ENCODE measurements at places on chromosomes 5 and 9.
A peak's percentile ranks its signal among the peaks of the same experiment; 100 is the strongest.

GRCh38 chr9:93280661-93281259, 96.8 kb downstream of the WNK2 start:
- no peak for DNase-seq

DNA sequence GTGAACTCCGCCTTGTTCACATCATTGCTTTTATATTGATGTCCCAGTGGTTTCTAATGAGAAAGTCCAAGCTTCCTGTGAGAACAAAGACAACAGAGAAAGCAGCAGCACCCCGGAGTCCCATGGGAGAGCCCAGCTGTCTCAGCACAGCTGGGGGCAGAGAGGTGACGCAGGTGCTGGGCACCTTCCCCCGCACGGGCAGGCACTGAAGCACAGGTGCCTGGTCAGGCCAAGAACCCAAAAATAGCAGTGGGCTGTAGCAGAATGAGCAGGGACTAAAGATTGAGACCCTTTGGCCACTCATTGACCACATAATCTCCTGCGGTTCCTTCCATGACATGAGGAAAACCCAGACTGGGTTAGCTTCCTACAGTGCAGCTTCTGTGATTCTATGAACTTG, 18.8 kb downstream of the SRD5A1 start:
- DNase-seq, result no peak

GRCh38 chr5:151151793-151152192, 5.8 kb downstream of the ANXA6 start:
- peak; percentile 72 for DNase-seq

DNA sequence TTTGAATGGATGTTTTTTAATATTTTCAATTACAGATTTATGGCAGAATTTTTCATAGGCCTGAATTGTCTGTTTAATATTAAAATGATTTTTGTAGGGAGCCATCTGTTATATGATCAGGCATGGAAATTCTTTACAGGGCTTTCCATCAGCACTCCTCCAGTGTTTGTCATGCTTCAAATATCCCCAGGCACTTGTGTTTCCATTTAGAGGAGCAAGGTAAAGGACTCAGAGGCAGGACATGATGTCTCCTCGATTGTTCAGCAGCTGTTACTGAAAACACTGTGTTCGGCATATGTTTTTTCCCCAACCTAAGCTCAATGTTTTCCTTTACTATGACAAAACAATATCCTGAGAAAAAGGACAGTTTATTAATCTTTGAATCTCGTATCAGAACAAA, 172.3 kb upstream of the RFX3 start:
- DNase-seq, result no peak

GRCh38 chr5:157222506-157223230, 42.0 kb downstream of the ITK start:
- peak; percentile 66 for DNase-seq

DNA sequence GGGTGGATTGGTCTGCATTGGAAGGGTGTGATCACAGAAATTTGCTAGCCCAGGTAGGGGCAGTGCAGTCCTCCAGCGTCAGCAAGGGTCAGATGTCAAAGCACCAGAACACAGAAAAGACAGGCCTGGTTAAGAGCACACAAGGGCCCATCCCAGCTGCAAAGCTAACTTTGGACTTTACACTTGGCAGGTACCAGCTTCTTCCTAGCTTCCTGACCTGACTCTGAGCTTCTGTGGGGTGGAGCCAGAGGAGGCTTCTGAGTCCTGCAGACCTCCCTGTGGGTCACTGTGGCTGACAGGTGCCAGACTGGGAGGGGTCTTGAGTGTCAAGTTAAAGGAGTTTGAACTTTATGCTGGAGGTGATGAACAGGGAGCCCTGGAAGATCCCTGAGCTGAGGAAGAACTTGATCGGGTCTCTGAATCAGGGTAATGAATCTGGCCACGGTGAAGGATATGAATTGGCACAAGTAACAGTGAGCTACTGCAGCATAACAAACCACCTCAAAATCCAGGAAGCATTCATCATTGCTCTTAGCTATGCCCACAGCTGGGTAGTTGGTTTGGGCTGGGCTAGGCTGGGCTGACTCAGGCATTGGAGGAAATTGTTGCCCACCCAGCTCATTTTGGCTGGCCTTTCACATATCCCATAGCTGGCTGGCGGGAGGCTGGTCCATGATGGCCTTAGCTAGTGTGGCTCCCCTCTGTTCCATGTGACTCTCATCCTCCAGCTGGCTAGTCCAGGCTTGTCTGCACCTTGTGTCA, 63.4 kb downstream of the BARX1 start:
- no peak for DNase-seq

DNA sequence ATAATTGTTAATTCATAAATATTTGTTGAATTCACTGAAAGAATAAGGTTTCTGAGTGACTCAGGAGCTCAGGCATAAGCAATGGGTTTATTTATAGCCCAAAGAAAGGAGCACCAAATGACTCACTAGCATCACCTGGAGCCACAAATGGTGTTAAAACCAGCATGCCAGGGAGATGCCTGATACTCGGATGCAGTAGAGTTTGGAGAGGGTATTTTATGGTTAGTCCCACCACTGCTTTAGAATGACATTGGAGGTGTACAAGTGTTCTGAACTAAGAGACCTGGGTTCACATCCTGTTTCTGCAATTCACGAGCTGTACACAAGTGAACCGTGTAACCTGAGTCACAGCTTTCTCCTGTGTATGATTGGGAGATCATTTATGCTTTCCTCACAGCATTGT, 25.2 kb downstream of the CCL28 start:
- DNase-seq, result peak; percentile 4

GRCh38 chr9:129640871-129641749, 841 bp downstream of the ASB6 start:
- DNase-seq, result no peak

GRCh38 chr9:138080979-138081378, 203.4 kb downstream of the CACNA1B start:
- DNase-seq, result no peak

- DNase-seq, result peak; percentile 80
Observed at GRCh38 chr9:114156657-114157421, 1.5 kb downstream of the COL27A1 start.
